ENCODE measurements at places on chromosomes 4 and X.

DNA sequence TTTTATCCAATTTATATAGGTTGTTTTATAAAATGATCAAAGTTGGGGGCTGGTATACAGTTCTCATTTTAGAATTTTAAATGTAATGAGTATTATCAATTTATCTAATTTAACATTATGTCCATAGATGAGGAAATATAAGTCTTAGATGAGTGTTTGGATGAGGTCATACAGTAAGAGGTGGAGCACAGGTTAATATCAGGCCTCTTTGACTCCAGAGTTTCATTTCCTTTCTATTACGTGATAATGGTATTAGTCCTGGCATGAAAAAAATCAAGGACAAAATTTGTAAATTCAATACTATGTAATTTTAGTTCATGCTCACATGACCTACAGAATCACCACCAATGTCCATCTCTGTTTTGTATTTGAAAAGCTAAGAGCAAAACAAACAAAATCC, 269.8 kb downstream of the FSTL5 start:
- no peak for DNase-seq

DNA sequence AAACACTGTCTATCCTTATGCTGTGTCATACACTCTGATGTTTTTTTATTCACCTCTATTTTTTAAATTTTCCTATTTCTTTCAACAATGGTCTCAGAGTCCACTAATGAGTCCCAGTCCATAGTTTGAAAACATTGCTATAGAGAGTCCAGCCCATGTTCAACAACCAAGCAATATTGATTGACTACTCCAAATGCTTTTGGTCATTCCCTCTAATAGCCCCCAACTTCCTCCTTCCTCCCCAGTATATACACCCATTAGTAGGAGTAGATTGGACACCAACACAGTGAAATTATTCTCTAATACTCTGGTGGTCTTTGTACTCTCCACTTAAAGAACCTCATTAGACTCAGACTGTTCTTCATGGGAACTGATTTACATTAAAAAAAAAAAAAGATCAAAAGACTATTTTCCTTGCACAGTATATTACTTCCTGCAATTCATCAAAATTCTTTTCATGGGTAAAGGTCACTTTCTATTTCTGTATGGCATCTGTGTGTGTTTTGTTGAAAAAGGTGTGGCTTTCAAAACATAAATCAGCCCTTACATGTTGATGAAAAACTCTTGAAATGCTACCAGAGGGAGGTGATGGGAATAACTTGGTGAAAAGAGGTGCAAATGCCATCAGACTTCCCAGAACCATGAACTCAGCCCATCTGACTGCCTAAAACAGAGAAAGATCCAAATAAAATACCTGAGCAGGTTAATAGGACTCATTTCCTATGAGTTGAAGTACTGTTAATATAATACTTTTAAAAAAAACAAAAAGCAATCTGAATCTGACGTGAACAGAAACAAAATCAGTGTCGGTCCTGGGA, 250.3 kb upstream of the KLF3 start:
- DNase-seq = no peak

DNA sequence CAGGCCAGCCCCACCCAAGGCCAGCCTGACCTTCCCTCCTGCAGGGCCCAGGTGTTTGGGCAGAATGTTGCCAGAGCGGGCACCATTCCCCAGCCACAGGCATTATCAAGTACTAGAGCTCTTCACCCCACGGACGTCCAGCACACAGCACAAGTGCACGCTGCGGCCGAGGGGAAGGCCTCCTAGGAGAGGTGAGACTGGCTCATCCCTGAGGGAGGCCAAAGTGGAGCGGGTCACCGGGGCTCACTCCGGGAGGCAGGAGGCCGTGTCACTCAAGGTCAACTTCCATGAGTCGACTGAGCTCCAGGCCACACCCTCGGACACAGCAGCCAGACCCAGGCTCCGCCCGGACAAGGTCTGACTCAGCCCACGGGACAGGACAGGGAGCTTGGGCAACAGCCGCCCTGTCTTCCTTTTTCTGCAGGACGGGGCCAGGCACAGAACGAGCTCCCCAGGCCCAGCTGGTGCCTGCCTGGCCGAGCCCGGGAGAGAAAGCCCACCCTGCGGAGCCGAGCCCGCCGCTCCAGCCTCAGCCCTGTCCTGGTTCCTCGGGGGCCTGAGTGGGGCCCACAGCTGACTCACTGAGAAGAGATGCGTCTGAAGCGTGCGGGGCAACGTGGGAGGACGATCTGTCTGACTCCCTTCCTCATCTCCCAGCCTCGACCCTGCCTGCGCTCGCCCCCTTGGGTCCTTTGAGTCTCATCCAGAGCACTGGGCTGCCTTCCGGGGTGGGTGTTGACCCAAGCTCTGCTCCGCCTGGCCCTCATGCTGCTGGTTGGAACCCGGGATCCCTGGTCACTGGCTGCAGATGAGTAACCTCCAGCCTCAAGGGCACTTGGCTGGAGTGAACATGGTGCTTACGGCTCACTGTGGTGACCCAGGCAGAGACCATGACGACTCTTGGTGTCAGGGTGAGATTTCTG, 1.6 kb downstream of the SLC49A3 start:
- no peak for DNase-seq

GRCh38 chr4:52869656-52870055, 7.5 kb downstream of the RASL11B start:
- no peak for DNase-seq

- DNase-seq = no peak
Measured at GRCh38 chr4:78185117-78185516, 128.0 kb downstream of the FRAS1 start.

Data from stimulated activated CD8-positive, alpha-beta memory T cell treated with anti-CD3 and anti-CD28 coated beads, Interleukin-4, amount 100 ng/mL, for 1 hour (primary cell).